Cortex of kidney (tissue), 1 donor: ENCODE measurements at places on chromosomes 7 and 10.

GRCh38 chr7:36777855-36778254 is 53.6 kb upstream of the AOAH start:
- DNase-seq = no peak

- DNase-seq = no peak
Measured at GRCh38 chr10:36450380-36450779, 675.0 kb upstream of the ANKRD30A start.

GRCh38 chr10:76883596-76883995 is 754.0 kb downstream of the KCNMA1 start:
- DNase-seq = no peak

DNA sequence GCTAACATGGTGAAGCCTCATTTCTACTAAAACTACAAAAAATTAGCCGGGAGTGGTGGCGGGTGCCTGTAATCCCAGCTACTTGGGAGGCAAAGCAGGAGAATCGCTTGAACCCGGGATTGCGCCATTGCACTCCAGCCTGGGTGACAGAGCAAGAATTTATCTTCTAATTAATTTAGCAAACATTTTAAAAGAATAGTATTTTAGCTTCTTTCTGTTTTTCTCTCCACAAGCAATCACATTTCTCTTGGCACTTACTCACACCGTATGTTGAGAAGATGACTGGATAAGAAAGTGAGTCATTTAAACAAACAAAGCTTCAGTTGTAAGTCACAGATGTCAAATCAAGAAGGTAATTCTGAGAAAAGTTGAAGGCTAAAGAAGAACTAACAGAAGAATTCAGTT is 264.0 kb downstream of the ARL4A start:
- DNase-seq = no peak

GRCh38 chr7:133202942-133203341 is 49.9 kb upstream of the EXOC4 start:
- no peak for DNase-seq

- DNase-seq = no peak
Measured at GRCh38 chr10:44910602-44911001, 535 bp upstream of the TMEM72 start.

DNA sequence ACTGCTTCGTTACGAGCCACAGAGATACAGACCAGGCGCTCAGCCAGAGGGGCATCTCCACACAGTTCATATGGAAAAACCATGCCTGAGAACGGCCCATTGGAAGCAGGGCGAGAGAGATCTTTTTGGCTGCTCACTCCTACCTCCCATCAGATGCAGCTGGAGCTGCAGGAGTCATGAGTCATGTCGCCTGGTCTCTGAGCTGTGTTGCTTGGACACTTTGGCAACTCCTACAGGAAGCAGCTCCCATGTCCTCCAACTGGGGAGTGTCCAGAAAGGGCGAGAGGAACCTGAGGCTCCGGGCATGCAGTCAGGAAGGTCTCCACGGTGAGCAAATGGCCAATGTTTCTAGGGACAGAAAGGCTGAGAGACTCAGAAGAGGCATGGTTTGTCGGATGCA is 24.9 kb downstream of the INSIG1 start:
- DNase-seq = no peak

DNA sequence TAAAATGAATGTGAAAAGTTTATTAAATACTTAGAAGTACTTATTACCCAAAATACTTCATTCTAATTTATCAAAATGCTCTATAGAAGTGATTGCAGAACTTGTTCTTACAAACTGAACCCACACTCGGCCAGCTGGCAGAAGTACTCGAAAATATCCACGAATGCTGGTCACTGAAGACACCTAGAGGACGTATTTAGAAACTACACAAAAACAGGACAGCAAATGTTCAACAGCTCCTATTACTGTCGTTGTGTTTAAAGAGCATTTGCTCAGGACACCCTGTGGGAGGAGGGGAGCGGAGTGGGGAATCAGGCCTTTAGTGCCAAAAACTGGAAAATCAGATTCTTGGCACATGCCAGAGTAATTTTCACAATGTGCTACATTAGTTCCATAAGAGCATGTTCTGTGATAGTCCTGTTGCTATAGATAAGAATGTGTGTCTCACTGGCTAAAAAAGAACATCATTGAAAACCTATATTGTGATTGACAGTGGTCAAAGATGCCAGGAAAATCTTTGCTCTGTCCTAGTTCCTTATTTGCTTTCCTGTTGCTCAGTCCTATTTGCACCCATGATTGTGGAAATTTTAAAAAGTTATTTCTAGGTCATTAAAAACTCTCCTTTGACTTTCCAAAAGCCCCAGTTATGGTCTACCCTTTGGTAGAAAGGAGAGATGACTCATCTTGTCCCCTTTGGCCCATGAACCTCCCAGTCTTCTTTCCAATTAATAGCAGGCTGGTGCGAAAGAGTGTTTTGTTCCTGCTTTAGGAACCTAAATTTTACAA is 49.0 kb upstream of the NRBF2 start:
- DNase-seq = no peak

GRCh38 chr7:24366876-24367275 is 82.9 kb downstream of the NPY start:
- DNase-seq = no peak

DNA sequence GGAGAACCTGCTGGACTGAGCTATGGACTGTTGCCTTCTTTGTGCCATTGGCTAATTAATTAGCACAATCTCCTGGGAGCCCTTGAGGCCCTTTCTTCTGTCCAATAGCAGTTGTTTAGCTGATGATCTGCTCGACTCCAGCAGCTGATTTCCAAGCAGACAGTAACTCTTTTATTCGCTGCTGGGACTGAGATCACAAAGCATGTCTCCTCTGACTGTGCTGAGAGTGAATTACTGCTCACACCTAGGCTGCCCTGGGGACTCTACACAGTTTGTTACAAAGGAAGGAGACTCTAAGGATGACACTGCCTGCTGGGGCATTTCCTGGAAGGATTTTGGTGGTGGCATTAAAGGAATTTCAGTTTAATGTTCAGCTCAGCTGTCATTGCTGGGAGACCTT is 31.4 kb downstream of the CASP7 start:
- no peak for DNase-seq

DNA sequence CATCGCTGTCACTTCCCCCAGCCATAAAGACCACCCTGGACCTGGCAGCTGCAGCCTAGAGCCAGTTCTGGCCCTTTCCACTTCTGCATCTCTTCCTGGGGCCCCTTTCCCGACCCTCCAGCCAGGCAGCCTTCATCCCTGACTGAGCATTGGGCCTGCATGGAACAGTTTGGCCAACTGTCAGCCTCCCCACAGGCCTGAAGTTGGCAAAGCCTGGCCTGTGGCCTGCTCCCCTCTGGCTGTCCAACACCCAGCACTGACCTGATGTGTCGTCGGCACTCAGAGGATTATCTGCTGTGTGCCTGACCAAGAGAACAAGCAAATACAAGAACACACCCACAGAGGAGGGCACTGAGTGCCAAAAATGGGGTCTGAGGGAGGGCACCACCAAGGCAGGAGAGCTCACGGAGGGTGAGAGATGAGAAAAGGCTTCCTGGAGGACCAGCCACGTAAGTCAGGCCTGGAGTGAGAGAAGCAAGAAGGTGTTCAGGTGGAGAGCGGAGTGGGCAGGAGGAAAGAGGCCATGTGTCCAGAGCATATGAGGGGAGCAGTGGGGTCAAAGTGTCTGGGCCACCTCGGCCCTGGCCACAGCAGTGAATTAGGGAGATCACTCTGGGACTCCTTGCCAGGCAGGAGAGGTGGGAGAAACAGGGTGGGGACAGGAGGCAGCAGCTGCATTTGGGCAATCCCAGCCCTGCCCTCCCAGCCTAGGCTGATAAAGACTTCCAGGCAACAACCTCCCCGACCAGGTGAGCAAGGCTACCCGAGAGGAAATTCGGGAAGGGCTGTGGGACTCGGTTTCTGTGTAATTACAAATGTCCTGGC is 4.5 kb downstream of the GPRIN2 start:
- no peak for DNase-seq

- DNase-seq = no peak
Measured at GRCh38 chr7:34747176-34747781, 89.3 kb downstream of the NPSR1 start.

DNA sequence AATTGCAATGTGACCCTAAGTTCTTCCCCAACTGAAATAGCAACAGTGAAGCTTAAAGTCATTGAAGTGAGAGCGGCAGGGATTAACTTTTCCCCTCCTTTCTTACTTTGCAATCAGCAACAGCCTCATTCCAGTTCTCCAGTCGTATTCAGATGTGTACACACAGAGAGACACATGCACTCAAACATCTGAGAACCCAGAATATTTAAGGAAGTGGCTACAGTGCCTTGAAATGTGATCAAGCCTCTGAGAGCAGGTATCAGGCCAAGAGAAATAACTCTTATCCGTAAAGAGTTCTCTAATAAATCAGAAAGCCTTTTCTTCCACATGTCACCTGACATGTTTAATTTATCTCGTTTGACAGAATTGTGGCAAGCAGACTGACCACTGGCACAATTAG is 388.9 kb upstream of the NPVF start:
- DNase-seq = no peak

DNA sequence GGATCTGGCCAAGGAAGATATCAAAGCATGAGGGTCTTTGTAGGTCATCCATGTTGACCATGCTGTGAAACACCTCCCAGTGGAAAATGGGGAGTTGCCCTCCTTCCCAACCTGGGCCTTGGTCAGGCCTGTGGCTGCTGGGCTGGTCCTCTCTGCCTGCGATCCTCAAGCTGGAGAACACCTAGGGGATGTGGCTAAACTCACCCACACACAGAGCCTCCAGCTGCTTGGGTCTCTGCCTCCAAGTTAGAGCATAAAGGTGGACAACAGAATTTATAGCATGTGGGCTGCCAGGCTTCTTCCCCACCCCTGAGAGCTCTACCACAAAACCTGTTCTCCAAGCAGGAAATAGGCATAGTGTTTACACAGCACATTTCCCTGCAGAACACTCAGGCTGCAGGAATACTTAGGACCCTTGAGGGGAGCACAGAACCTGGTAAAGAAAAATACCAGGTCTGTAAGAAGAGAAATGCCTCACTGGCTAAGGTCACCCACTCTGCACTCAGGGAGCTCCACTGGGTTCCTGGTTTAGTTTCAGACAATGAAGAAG is at the start of gene SFTPA2:
TSS of gene SFTPA2 (minus strand) at position 248 of the 550 bp plus-strand sequence. CDS start 924 bp downstream, outside the sequence.
- DNase-seq = no peak

- DNase-seq = no peak
Measured at GRCh38 chr7:139618482-139619366, 95.2 kb downstream of the CLEC2L start.

DNA sequence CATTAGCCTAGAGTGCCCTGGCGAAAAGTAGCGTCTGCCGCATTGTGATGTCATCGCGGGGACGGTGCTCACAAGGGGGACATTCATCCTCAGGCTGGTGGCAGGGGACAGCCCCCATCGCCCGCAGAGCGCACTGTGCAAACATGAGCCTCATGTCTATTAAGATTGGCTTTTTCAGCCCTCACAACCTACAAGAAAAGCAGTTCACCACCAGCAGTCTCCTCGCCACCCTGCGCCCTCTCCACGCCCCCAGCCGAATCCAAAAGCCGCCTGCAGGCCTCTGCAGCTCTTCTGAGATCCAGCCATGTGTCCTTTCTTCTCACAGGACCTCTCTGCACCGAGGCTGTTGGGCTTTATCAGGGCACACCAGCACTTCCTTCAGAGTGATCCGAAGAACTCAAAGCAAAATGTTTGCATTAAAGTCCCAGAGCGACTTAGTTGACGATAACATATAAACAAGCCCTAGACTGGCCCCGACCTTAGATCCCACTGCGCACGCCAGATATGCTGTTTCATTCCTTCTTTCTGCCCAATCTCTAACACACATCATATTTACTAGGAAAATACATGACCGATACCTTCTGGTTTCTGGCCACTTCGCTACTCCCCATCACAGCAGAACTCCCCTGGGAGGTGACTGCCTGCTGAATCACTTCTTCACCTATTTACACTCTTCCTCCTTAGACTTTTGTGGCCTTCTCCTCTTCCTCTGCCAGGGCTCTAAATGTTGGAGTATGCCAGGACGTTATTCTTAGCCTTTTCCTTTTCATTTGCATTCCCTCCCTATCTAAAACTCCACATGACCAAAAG is 206.0 kb upstream of the SH2B2 start:
- DNase-seq = no peak

DNA sequence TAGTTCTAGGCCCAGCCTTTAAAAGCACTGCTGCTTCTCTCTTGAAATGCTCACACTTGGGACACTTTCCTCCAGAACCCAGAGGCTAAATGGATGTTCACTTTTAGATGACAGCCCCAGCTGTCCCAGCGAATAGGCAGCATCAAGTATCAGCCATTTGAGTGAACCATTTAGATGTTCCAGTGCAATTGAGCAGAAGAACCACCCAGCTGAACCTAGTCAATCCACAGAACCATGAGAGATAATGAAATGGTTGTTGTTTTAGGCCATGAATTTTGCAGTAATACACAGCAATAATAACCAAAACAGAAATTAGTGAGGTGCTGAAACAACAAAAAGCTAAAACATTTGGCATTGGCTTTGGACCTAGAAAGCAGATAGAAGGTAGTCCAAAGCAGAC is 273.9 kb downstream of the ETV1 start:
- DNase-seq = no peak

- no peak for DNase-seq
Measured at GRCh38 chr7:48059706-48060105, 24.4 kb downstream of the C7orf57 start.

DNA sequence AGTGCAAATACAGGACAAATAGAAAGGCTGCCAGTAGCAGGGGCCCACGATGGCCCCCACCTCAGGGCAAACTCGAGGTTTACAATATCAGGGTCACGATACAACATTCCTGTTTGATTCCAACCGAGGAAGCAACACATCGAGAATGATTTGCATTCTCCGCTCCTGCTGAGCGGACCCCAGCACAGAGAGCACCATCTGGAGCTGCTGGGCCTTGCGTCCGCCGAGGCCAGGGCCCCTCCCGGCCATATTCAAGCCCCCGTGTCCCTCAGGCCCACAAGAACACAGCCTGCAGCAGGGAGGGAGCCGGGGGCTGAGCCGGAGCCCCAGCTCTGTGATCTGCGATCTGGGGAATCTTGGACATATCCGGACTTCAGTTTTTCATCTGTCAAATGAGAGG is 84.3 kb downstream of the PRKAG2 start:
- DNase-seq = no peak

DNA sequence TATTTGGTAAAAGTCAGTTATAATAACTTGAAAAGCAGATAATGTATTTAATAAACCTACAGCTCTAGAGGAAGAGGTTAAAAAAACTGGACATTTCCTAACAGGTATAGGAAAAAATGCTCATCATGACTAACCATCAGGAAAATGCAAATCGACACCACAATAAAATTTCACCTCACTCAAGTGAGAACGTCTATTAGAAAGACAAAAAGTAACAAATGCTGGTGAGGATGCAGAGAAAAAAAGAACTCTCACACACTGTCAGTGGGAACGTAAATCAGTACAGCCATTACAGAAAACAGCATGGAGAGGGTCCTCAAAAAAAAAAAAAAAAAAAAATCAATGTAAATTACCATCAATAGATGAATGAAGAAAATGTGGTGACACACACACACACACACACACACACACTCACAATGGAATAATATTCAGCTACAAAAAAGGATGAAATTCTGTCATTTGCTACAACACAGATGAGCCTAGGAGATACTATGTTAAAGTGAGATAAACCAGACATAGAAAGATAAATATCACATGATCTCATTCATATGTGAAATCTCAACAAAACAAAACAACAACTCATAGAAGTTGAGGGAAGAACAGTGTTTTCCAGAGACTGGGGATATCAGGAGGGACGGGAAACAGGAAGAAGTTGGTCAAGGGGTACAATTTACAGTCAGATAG is 20.1 kb downstream of the EPC1 start:
- DNase-seq = no peak
